ENCODE measurements at places on chromosomes 1 and 21. TPM values are rescaled to one million over a fixed set of nuclear protein-coding genes. Genes with fewer than 3 reads are reported as not detected.

The BNIPL gene
- 3.0 TPM for total RNA-seq

The MIXL1 gene
- total RNA-seq = not detected

The UBIAD1 gene
- total RNA-seq = 12.1 TPM

The S100A3 gene
- 1.5 TPM for total RNA-seq

The GNG12 gene
- 69.9 TPM for total RNA-seq

The SIK1 gene
- total RNA-seq = 28.5 TPM

The S100A7A gene
- total RNA-seq = not detected

The LHX8 gene
- total RNA-seq = not detected

DNA sequence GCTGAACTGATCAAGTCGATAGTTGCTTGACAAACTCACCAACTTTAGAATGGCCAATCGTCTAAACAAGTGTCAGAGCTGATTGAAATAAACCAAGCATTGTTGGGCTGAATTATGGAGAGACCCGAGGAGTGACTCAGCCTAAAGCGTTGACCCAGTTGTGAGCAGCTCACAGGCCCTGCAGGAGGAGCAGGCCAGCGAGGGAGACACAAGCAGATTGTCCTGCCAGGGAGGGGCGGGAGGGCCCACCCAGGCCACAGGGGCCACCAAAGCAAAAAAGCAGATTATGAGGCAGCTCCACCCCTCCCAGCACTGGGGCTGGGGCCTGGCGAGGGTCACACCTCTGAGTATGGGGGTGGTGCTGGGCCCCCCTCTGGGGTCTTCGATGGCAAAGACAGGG, 10.1 kb upstream of the MATN1 start:
- no peak for DNase-seq

DNA sequence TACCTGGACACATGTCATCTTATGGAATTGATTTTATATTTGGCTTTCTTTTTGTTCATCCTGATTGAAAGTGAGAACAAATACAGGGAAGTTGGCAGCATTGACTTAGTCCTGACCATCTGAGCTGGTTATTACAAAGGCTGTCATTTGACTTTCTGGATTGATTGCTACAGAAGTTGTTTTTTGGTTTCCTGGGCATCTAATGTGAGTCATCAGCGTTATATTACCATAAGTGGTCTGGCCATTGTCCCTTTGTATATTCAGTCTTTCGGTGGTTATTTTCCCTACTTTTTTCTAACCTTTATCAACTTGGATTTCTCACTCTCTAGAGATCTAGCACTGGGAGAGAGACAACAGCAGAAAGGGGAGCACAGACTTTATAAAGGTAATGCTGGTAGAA, 1646.5 kb downstream of the MRPL39 start:
- DNase-seq = no peak

DNA sequence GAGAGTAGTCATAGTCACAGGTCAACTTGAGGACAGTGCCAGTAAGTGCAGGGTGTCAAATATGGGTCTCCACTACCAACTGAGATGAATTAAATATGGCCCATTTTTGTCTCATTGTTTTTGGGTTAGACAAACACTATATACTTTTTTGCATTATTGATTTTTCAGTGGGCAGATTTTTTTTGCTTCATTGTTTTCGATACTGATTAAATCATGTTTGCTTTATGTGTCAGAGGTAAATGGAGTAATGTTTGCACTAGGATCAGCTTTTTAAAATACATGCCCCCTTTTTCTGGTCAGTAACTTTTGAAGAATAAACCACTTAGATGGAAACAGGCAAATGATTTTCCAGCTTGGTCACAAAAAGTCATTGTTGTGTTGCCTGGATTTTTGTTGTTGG, 199.0 kb downstream of the USH2A start:
- DNase-seq = no peak

DNA sequence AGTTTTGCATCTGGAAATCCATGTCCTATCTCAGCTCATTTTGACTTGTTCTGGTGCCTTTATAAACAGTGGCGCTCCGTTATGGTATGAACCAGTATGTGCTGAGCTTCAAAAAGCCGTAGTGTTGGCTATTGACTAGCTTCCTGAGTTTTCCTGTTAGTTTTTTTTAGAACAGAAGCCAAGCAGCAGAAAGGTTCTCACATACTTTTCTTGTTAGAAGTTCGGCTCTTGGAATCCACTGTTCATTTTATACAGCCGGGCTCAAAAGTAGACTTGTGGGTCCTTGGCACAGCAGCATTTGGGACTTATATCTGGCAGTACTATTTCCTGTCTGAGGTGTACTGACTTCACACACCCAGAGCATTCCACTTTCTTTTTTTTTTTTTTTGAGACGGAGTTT, 63.8 kb downstream of the TBCE start:
- DNase-seq = no peak

DNA sequence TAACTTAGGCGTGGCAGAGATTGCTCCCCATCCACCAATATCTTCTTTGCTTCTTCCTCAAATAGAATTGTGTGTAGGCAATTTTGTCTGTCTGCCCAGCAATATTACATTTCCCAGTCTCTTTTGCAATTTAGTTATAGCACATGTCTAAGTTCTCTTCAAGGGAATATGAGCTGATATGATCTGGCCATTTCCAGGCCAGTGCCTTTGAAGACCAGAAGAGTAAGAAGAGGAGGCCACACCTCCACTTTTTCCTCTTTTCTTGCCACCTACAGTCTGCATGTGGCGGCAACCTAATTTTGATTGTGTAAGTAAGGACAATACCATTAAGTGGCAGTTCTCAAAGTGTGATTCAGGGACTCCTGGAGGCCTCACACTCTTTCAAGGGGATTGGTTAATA, 6.3 kb upstream of the RSBN1 start:
- no peak for DNase-seq

DNA sequence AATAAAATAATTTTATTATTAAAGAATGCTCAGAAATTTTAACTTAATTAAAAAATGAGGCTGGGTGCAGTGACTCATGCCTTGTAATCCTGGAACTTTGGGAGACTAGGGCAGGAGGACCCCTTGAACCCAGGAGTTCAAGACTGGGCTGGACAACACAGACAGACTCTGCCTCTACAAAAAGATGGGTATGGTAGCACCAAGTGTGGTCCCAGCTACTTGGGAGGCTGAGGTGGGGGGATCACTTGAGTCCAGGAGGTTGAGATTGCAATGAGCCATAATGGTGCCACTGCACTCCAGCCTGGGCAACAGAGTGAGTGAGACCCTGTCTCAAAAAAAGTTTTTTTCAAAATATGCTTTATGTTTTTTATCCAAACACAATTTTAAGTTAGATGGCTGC, 25.3 kb downstream of the TMED5 start:
- DNase-seq = no peak

- no peak for DNase-seq
Measured at GRCh38 chr1:229867726-229868125, 199.3 kb upstream of the GALNT2 start.

DNA sequence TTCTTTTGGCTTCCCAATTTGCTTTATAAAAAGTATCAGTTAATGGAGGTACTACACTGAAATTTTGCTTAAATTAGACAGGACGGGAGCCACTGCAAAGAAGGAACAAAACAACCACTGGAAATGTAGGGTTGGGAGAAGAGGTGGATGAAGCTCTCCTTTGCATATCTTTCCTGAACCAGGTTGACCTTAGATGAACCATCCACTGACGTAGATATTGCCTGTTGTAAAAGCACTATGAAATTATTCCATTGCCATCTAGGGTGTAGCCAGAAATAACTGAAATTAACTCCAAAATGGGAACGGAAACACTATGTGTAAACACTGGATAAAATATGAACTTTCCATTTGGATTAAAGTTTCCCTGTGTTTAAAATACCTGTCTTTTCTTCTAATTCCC, 1.2 kb upstream of the ABL2 start:
- DNase-seq = no peak

GRCh38 chr21:21101911-21102310, 103.7 kb downstream of the NCAM2 start:
- no peak for DNase-seq

DNA sequence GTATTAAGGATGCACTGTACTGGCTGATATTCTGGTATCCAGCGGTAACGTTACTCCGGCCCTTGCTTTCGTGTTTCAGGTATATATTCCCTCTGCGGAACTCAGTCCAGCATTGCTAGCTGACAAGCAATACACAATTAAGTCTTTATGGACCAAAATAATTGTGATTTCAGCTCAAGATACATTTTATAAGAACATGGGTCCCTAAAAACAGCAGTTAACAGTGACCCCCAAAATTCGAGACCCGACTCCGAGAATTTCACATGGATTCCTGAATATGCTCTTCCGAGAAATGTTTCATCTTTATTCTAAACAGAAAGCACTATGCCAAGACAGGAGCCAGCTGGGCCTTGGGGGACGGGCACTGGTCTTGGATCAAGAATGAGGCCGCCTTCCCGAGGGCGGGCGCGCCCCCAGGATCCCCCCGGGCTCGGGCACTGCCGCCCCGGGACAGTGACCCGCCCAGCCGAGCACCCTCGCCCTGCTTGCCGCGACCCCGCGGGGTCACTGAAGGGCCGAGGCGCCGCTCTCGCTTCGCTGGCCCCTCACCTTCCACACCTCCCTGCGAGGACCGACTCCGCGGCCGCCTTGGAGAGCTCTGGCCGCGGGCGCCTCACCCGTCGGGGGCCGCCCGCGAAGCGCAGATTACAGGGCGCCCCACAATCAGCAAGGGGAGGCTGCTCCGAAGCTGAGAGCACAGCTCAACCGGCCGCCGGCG, 610 bp downstream of the SCYL3 start:
- no peak for DNase-seq

GRCh38 chr1:52659851-52660596, 27.1 kb downstream of the SHISAL2A start:
- DNase-seq = no peak

DNA sequence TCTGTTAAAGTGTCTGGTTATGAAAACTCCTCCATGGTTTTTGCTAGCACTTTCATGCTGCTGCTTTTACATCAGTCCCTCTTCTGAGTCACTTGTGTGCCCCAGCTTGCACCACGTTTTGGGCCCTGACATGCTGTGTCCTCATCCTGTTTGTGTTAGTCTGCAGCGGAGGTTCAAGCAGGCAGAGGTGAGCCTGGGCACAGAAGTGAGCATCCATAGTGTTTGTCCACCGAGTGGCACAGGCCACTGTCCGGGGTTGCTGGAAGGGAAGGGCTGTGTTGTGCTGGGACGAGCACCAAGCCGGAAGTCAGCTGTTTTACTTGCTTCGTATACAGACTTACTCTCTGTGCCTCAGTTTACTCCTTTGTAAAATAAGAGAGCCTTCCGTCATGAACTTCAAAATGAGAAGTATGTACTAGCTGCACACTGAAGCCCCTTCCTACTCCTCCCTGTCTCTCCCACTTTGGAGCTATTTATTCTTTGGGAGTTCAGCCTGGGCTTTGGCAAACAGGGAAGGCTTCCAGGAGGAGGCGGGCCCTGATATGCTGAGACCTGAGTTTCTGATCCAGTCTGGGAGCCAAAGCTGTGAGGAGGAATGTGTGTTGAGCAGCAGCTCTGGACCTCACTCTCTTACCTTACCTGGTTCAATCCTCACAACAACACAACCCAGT, 10.7 kb upstream of the LAPTM5 start:
- no peak for DNase-seq

GRCh38 chr1:64234714-64235113, 31.3 kb downstream of the UBE2U start:
- DNase-seq = no peak

GRCh38 chr1:117594261-117594990, 11.4 kb upstream of the TENT5C start:
- no peak for DNase-seq

DNA sequence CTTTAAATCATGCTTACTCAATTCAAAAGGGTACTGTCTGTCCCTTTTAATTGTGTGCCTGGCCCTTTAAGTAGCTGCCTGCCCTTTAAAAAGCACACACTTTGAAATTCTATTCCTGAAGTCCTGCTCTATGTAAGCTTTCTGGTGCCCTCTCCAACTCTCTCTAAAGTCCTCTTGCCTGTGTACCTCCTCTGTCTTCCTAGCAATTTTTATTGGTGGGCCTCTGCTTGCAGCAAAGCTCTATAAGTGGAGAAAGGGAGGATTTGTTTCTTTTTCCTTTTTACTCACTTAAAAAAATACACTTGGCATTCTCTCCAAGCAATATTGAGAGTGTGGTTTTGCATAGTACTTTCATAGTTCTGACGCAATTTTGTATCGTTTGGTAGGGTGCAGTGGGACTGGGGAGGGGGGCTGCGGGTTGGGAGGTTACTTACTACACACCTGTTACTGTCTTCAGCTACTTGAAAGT, 135.4 kb downstream of the LMO4 start:
- DNase-seq = no peak

DNA sequence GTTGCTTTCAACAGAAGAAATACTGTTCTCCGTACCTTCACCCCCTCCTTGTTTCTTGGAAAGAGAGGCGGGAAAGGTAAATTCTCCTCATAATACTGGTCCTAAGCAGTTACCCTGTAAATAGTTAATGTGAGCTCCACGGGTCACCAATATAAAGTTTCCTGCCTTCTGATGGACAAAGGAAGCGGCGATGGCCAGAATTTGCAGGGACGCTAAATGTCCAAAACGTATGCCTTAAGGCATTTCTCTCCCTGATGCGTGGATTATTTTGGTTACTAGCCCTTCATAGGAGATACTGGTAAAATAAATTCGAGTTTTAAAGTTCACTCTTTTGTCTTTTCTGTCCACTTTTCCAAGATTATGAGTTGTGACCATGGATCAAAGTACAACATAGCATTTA, 898 bp upstream of the PTGS2 start:
- peak; percentile 1 for DNase-seq

GRCh38 chr1:150793221-150793620, 14.8 kb downstream of the CTSK start:
- DNase-seq = no peak

DNA sequence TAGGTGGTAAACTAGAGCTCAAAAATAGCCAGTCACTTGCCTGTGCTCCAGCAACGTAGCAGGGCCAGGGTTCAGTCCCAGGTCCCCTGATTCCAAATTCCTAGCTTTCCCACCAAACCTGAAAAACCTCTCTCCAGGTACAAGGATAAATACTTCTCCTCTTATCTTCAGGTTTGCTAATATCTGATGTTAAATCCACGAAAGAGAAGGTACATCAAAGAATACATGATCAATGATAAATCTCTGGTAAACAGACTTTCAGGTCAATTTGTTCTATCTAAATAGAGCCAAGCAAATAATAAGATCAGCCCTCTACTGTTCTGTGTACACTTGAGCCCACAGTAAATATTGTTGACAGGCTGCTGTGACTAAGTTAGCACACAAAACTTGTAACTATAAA, 52.1 kb upstream of the AKT3 start:
- no peak for DNase-seq

DNA sequence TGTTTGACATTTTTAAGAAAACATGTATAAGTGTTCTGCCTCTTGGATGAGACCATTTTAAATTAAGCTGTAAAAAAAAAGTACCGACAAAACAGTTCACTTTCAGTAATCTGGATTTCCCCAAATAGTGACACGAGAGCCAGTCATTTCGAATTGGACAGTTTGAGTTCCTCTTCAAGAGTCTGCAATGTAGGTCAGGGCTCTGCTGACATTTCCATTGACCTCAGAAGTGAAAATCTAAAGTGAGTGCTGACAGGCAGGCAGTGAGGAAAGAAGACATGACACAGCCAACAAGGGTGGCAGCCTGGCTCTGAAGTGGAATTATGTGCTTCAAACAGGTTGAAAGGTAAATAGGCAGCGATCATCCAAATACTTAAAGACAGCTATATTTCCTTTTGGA, at the start of gene IL23R:
Gene IL23R (plus strand): TSS at position 259 of the 400 bp plus-strand sequence. CDS start 1,667 bp downstream, outside the sequence.
- no peak for DNase-seq
